ENCODE measurements at places on chromosomes 13 and 19.

GRCh38 chr13:78978381-78978998 lies 319.5 kb upstream of the OBI1 start:
- no peak for DNase-seq

GRCh38 chr13:100235311-100235901 lies 146.5 kb downstream of the PCCA start:
- peak; percentile 12 for DNase-seq

- DNase-seq: peak; percentile 43
These were observed 1124.2 kb downstream of the SLITRK1 start for GRCh38 chr13:82758044-82758443.

DNA sequence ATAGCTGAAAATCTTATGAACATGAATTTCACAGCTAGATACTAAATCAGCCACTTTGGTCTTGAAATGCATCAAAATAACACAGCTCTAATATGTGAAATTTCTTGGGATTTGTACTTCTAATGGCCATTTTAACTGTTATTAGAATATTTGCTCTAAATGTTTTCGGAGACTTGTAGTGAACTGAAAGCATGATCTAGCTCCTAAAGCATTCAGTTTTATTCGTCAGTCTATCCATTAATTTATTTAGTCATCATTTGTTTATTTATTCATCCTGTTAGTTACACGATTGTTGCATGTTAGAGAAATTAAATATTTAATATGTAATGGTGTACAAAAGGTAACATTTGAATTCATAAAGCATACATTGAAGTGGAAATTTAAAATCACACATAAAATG lies 1132.7 kb downstream of the SLITRK1 start:
- no peak for DNase-seq

- no peak for DNase-seq
These were observed 78.3 kb downstream of the ELF1 start for GRCh38 chr13:40940841-40941240.

DNA sequence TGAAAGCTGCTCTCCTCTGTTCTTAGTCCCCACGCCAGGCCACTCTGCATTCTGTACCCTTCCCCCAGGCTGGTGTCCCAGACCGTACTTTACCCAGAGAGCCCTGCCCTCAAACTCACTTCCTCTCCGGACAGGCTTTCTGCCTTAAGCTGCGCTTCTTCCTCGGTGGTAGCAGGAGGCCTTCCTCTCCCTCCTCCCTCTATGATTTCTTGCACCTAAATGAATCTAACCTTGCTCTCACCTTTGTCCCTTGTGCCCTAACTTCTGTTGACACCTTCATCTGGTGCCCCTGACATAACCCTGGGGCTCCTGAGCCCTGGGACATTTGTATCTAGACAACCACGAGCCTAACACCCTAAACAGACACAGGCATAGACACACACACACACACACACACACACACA lies 29.6 kb upstream of the CEACAM21 start:
- DNase-seq: no peak

- DNase-seq: no peak
These were observed 221.9 kb downstream of the LIG4 start for GRCh38 chr13:107993239-107993949.

DNA sequence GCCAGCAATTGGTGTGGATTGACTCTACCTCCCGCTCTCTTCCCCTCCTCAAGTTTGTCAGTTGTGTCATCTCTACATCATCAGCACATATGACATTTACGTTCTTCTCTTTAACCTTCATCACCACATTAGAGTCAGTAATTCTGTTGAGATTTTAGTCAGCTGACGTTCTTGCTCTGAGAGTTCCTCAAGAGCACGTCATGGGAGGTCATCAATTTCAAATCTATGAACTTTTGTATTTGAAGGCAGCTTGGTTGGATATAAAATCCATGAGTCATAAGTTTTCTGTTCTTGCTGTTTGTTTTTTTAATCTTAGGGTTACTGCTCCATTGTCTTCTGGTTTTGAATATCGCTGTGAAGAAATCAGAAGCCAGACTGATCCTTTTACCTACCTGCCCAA lies 21.8 kb upstream of the ARGLU1 start:
- no peak for DNase-seq

GRCh38 chr19:33394006-33394722 lies 20.7 kb downstream of the CEBPG start:
- DNase-seq: no peak

DNA sequence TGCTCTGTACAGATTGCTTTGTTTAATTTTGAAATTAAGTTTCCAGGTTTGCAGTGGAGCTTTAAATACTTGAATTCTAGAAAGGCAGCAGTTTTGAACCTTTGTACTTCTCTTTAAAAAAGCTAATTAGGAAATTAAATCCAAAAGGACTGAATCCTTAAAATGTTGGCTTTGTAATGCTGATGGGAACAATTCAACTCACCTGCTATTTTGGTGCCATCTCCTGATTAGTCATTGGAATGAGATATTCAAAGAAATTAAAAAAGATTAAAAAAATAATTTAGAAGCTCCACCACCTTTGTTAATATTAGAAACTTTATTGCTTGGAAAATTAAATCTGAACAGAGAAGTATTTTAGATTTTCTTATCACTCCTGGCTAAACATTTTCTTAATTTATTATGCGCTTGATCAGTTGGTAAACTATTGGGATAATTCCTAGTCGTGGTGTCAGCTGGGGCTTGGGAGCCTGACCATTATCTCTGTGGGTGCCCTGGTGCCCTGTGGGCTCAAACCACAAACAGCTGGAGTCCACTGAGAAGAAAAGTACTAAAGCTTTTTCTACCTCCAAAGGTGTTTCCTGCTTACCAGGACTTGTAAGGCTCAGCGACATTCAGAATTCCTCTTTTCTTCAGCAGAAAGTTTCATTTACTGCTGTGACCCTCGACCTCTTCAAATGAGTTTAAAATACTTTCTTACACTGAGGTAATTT lies 540.4 kb downstream of the DIAPH3 start:
- no peak for DNase-seq

GRCh38 chr19:31310432-31311133 lies 38.7 kb downstream of the TSHZ3 start:
- DNase-seq: no peak

GRCh38 chr19:6737284-6737872 lies at the start of gene GPR108:
GPR108 (minus strand) TSS chr19:6737580; CDS start chr19:6737576, 4 bp downstream.
- DNase-seq: peak; percentile 99

- DNase-seq: no peak
These were observed 744.1 kb downstream of the UQCRFS1 start for GRCh38 chr19:28468701-28469459.

GRCh38 chr19:49929121-49929610 lies at the start of the genes ATF5 and NUP62:
ATF5 (plus strand) TSS chr19:49929205; CDS start chr19:49930851, 1,646 bp downstream.
NUP62 (minus strand) TSS chr19:49929504; CDS start chr19:49909807, 19,697 bp downstream.
- peak; percentile 98 for DNase-seq

DNA sequence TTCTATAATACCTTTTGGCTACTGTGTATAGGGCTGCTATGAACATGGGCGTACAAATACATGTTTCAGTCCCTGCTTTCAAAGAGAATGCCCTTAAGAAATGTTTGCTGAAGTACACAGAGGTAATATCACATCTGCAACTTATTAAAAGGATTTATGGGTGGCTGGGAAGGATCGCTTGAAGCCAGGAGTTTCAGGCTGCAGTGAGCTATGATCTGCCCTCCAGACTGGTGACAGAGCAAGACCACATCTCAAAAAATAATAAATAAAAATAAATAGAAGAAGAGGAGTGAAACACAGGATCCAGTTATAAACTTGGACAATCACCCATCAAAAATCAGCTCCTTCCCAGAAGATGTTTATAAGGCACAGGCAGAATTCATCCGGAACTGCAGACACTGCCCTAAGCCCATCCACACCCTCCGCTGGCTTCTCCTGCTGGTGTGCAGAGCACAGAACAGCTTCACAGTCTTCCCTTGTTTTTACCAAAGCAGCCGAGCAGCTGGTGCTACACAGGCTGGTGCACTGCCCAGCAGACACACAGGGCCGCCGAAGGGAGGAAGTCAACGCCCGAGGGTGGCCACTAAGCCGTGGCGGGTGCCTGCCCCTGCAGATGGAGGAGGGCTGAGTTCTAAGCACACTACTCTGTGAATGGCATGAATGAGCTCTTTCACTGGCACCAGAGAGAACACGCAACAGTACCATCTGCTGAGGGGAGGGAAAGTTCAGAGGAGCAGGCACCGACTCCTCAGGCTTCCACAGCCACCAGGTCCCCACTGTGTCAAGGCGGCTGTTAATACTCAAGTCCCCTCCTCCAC lies 44.0 kb downstream of the BRD4 start:
- DNase-seq: no peak

GRCh38 chr19:52646571-52647217 lies 8.5 kb upstream of the ZNF83 start:
- no peak for DNase-seq

- no peak for DNase-seq
These were observed 72.4 kb downstream of the STARD13 start for GRCh38 chr13:33213024-33213768.

- peak; percentile 83 for DNase-seq
These were observed at the start of gene UGGT2 for GRCh38 chr13:96053003-96053703. UGGT2 (minus strand) TSS chr13:96053401; CDS start chr13:96053312, 89 bp downstream.

- no peak for DNase-seq
These were observed 214.9 kb downstream of the KCNRG start for GRCh38 chr13:50229960-50230661.

- DNase-seq: no peak
These were observed 26.6 kb upstream of the OR10H1 start for GRCh38 chr19:15841875-15842569.

DNA sequence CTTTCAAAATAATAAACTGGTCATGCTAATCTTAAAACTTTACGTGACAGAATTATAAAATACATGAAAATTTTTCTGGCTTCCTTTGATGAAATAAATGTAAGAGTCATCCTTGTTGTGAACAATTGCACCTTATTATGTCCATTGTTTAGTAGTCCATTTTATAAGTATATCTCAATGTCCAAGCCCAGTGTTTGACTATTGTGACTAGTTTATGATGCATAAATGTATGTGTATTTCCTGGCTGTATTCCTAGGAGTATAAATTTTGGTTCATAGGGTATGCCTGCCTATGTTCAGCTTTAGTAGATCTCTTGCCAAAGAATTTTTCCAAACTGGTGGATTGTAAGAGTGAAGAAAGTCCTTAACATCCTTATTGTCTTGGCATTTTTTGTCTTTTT lies 2895.5 kb upstream of the PCDH20 start:
- no peak for DNase-seq

- DNase-seq: no peak
These were observed 86.0 kb downstream of the STK24 start for GRCh38 chr13:98490866-98491265.

- no peak for DNase-seq
These were observed 7.7 kb downstream of the DPRX start for GRCh38 chr19:53639471-53639870.

GRCh38 chr19:53868091-53868891 lies 608 bp downstream of the MYADM start:
- peak; percentile 78 for DNase-seq

DNA sequence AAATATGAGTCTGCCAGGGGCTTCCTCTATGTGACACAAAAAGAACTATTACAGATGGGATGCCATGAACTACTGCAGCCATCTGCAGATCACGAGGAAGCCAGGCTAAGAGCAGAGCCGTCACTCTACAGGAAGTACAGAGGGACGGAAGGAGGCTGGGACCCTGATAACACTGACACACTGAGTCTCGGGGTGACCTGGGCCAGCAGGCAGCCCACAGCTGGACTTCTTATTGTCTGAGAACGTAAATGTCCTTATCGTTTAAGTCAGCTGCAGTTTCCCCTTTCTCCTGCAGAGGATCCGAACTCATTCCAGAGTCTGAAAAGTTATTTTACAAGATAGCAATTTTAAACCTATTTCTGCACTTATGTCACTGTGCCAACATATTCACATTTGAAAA lies 20.7 kb downstream of the PARP4 start:
- no peak for DNase-seq

GRCh38 chr13:77139306-77139705 lies 112.3 kb upstream of the FBXL3 start:
- no peak for DNase-seq

All from HuH-7.5 (cell line).